Right ventricle myocardium superior (tissue), 1 donor: ENCODE measurements at places on chromosomes 11 and 22. TPM values are rescaled to one million over a fixed set of nuclear protein-coding genes. Genes with fewer than 3 reads are reported as not detected.

The PDXP gene
- total RNA-seq = 17.6 TPM

The CBX7 gene
- total RNA-seq = 69.9 TPM

The SLC37A2 gene
- 3.8 TPM for total RNA-seq

The UBQLN3 gene
- not detected for total RNA-seq

The KCTD14 gene
- not detected for total RNA-seq

GRCh38 chr22:28942801-28943500, 59.6 kb downstream of the ZNRF3 start:
- no peak for DNase-seq

GRCh38 chr11:35246745-35247144, 107.8 kb downstream of the CD44 start:
- no peak for DNase-seq

- no peak for DNase-seq
Measured at GRCh38 chr22:37248251-37248650, 4.2 kb upstream of the RAC2 start.

- no peak for DNase-seq
Measured at GRCh38 chr22:20956258-20957101, 10.6 kb upstream of the AIFM3 start.

The MFRP gene
- not detected for total RNA-seq

DNA sequence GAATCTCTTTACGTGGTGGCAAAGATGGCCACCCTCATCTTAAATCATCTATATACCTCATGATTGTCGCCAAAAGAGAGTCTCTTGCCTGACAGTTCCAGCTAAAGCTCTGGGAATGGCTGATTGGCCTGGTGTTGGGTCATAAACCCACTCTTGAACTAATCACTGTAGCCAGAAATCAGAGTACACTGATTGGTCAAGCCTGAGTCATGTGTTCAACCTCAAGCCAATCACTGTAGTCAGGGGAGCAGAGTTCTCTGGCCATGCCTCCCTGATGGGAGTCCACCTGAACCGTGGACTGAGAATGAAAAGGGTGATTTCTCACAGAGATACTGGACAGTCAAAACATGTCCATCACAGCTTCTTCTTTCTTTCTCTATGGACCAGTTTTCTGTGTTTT, 45.8 kb downstream of the RCN1 start:
- no peak for DNase-seq

The PLCB3 gene
- 11.3 TPM for total RNA-seq

The HTR3A gene
- total RNA-seq = not detected

GRCh38 chr11:9065607-9066432, 25.6 kb downstream of the SCUBE2 start:
- DNase-seq = no peak

The RIMBP3B gene
- total RNA-seq = not detected

The BAIAP2L2 gene
- 0.24 TPM for total RNA-seq

The CCDC116 gene
- 0.24 TPM for total RNA-seq
